Suppressor macrophage (primary cell): ENCODE measurements at places on chromosomes 7 and 10.

DNA sequence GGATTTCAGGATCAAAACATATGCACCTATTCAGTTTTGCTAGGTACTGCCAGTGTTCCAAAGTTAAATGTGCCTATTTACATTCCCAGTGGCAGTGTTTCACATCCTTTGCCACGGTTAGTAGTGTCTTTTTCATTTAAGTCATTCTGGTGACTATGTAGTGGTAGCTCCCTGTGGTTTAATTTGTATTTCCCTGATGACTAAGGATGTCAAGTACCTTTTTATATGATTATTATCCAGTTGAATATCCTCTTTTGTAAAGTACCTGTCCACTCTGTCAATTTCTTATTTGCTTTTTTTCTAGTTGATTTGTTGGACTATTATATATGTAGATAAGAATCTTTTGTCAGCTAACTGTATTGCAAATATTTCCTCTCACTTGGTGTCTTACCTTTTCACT, 45.1 kb downstream of the TMEM60 start:
- DNase-seq = no peak

GRCh38 chr10:21831986-21832820, 171.3 kb downstream of the DNAJC1 start:
- no peak for DNase-seq

GRCh38 chr10:10591715-10592341, 425.8 kb upstream of the CELF2 start:
- DNase-seq = no peak

- DNase-seq = no peak
These were observed 162.3 kb downstream of the SEM1 start for GRCh38 chr7:96547371-96547811.

- peak; percentile 44 for DNase-seq
These were observed 60.6 kb upstream of the LAMB1 start for GRCh38 chr7:108063520-108063933.

DNA sequence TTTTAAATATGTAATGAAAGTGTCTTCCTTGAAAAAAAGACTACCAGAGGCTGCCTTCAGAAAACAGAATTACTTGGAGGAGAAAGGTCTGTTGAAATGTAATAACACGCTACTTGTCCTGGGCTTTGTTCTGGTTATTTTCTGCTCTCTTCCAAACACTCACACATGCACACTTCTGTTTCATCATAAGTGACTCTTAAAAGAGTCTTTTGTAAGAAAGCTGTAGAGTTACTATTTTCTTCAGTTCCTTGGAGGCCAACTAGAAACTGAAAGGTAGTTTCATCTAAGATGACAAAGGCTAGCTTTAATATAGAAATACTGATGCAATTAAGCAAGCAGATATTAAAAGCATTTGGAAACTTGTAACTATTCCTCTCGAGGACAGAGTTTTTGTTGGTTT, 39.1 kb downstream of the TASOR2 start:
- no peak for DNase-seq

DNA sequence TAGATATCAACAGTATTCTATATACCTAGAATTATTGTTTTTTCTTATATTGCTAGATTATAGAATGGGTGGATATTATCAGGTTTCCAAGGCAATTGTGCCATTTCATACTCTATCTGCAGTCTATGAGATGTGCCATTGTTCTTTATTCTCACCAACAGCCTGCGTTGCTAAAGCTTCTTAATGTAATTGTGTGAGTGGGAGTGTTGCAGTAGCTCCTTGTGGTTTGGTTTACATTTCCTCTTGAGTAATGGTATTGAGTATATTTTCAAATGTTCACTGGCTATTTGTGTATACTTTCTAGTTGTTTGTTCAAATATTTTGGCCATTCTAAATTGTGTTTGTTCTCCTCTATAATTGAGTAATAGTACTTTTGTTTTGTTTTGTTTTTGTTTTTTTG, 199.2 kb downstream of the TFEC start:
- DNase-seq = peak; percentile 35

- DNase-seq = peak; percentile 55
These were observed 47.1 kb upstream of the HYAL4 start for GRCh38 chr7:123797673-123798531.

DNA sequence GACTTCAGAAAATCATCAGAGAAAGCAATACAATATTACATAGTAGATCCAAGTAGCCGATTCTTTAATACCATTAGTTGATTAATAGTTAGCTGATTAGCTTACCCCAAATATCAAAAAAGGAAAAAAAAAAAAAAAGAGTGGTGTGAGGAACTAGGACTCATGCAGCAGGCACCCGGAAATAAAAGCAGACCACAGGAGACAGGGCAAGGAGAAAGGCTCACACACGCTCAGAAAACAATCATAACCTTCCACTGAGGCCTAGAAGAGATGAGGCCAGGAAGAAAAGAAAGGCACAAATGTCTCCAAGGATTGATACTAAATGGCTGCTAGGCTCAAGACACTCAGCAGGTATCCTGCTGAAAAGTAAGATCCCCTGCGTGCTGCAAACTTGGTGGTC, 25.9 kb downstream of the TRDMT1 start:
- peak; percentile 46 for DNase-seq

GRCh38 chr10:122441961-122442360, 12.5 kb upstream of the ARMS2 start:
- no peak for DNase-seq

- peak; percentile 27 for DNase-seq
These were observed 89.3 kb upstream of the PRKCQ start for GRCh38 chr10:6669269-6669859.

- no peak for DNase-seq
These were observed 256.9 kb downstream of the WDR11 start for GRCh38 chr10:121108051-121108450.

- no peak for DNase-seq
These were observed 96.8 kb downstream of the INPP5A start for GRCh38 chr10:132634241-132634946.

DNA sequence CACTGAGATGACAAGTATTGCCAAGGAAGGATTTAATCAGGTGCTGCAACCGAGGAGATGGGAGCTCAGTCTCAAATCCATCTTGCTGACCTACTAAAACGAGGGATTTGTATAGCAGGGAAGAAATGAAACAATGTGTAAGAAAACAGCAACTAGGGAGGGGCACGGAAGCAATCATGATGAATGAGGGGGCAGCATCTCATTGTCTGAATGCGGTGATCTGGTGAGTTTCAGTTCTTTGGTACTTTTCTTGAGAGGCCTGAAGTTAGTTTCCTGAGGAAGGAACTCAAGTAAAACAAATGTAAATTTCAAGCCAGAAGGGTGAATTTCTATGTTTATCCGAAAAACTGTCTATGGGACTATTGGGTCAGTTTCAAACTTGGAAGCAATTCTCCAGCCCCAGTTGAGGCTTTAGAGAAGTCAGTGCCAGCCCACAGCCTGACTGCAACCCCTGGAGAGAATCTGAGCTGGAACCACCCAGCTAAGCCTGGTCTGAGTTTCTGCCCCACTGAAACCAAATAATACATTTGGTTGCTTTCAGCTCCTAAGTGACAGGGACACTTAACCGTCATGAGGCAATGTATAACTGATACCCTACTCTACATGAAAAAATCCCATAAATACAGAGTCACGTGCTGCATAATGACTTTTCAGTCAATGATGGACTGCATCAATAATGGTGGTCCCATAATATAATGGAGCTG, 45.8 kb upstream of the TNS3 start:
- no peak for DNase-seq

DNA sequence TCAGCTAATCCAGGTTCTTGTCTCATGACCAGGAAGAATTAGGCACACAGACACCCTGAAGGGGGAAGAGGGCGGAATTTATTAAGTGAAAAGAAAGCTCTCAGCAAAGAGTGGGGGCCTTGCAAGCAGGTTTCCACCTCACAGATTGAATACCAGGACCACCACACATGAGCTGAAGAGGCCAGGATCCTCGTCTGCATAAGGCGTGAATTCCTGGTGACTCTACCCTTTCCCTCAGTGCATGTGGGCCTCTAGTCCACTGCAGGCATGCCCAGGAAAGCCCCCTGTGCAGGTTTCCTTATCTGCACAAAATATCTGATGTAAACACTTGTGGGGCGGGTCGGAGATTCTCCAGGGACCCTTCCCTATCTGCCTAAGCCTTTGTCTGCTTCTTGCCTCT, 782.1 kb upstream of the LRRN3 start:
- no peak for DNase-seq

DNA sequence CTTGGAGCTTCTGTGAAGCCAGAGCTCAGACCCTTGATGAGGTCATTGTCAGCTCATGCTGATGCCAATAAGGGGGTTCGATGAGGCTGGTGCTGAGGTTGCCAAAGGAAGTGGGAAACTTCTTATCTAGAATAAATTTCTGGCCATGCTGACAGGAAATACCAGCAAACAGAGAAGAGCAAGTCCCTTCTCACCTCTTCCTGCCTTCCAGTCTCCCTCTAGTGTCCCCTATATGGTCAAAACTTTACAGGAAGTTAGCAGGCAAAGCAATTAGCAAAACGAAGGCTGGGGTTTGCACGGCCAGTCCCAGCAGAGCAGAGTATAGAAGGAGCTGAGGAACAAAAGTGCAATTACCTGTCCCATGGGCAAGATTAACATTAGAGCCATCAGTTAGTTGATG, 15.1 kb upstream of the NEUROG3 start:
- no peak for DNase-seq

- peak; percentile 61 for DNase-seq
These were observed 6.4 kb upstream of the ZNF398 start for GRCh38 chr7:149140831-149141230.

- no peak for DNase-seq
These were observed 18.8 kb downstream of the CROT start for GRCh38 chr7:87364246-87364645.

GRCh38 chr10:114516356-114516755, 112.1 kb upstream of the AFAP1L2 start:
- no peak for DNase-seq

GRCh38 chr10:8071666-8072065, 17.2 kb downstream of the GATA3 start:
- DNase-seq = no peak

DNA sequence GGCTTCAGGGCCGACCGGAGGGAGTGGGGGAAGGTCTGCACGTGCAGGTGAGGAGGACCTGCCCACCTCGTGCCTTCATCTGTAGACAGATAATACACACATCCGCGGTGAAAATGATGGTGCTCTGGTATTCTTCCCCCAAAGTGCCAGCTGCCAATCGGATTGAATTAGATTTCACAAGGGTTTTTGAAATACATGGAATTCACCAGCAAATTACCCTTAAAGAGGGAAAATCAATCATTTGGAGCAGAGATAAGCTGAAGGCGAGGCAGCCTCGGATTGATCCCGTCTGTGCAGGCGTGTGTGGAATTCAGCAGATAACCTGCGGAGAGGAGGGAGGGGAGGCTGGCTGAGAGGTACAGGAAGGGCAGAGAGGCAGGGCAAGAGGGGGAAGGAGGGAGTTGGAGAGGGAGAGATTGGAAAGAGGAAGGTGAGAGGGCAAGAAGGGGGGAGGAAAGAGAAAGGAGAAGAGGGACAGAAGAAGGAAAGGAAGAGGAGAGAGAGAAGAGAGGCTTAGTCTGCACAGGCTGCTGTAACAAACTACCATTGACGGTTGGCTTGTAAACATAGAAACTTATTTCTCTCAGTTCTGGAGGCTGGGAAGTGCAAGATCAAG, 84.2 kb downstream of the C10orf105 start:
- no peak for DNase-seq

- no peak for DNase-seq
These were observed 13.8 kb downstream of the UBE2D1 start for GRCh38 chr10:58348571-58349033.

DNA sequence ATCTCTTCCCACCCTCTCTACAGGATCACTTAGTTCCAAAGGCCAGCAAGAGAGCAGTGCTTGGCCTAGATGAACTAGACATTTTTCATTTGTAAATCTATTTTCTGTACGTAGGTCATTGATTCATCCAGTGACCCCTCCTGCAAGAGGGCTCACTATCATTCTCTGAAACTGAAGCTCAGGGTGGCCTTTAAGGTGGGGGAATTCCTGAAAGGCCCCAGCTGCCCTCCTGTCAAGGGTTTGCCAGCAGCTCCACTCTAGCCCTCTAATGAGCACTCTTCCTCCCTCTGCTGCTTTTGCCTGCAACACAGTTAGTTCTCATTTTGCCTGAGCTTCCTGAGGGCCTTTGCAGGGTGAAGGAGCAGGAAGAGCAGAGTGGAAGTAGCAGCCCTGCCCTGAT, 41.2 kb downstream of the LRRC18 start:
- peak; percentile 18 for DNase-seq

DNA sequence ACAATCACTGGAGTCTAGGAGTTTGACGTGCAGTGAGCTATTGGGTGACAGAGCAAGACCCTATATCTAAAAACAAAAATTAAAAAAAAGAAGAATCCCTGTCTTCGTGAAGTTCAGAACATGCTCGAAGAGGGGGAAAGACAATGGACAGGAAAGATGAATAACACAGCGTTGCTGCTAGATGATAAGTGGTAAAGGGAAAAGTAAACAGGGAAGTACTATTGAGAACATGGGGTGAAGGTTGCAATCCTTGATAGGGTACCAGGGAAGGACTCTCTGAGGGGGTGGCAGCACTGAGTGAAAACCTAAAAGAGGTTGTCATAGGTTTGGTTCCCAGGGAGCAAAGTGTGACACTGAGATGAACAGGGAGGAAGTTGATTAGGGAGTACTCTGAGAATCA, 2.8 kb upstream of the ABRAXAS2 start:
- DNase-seq = peak; percentile 18

DNA sequence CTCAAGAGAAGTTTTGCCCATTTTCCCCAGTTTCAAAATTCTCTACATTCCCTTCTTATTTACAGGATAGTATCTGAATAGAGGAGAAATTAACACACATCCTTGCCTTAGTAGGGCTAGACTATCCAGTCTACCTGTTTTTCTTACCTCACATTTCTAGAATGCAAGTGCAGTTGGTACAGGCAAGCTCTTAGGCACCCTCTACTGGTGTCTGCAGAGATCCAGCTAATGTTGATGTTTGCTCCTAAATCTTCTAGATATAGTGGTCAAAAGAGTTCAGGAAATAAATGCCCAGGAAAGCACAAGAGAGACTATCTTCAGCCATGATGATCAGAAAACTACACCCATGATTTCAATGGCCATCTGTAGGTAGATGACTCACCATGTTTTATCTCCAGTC, 205.3 kb downstream of the HTR7 start:
- DNase-seq = no peak

DNA sequence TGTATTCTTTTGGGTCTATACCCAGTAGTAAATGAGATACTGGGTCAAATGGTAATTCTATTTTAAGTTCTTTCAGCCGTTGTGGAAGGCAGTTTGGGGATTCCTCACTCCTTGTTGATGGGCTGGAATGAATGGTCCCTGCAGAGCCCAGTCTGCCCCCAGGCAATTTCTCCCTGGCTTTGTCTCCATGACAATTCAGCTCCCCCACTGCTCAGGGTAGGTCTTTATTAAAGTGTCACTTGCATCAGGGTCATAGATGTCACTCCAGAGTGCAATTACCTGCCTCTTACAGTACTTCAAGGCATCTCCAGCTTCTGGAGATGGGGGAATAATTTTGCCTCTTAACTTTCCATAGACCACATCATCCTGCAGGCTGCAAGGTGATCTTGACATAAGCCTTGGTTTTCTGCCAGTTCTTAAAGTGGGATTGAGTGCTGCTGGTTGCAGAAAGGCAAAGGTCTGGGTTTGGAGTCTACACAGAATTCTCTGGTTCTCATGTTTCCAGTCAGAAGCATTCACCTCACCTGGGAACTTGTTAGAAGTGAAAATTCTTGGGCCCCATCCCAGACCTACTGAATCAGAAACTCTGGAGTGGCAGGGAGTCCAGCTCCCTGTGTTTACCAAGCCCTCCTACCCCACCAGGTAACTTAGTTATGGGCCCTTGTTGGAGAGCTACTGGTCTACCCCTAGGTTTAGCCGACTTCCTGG, 442.4 kb downstream of the GALNT17 start:
- no peak for DNase-seq

GRCh38 chr10:72024596-72024995, 60.4 kb downstream of the CHST3 start:
- no peak for DNase-seq

GRCh38 chr7:106640368-106641141, 20.4 kb downstream of the CCDC71L start:
- DNase-seq = no peak
